ENCODE measurements at places on chromosomes 5 and 9.
A peak's percentile ranks its signal among the peaks of the same experiment; 100 is the strongest.

DNA sequence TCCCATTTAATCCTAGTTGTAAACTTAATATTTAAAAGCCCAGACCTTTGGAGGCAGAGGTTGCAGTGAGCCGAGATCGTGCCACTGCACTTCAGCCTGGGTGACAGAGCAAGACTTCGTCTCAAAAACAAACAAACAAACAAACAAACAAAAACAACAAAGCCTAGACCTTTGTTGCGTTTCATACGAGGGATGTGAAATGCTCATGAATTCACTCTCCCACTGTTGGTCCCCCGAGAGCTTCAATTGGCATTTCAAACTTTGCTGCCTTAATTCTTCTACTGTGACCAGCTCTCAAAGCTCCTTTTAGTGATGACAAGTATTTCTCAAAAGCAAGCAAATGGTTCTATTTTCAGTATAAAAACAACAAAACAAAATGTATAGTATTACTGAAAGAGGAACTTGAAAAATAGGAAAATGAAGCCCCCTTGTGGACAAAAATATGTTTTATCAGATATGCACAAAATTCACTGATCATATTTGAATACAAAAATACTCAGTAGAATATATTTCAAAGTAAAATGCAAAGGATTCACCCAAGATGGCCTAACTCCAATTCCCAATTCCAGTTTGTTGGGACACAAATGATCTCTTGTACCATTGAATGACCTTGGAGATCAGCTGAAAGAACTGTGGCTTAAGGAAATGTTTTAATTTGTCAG lies 140.4 kb downstream of the ESM1 start:
- DNase-seq, result peak; percentile 52

GRCh38 chr5:41831155-41831554 lies 39.1 kb downstream of the OXCT1 start:
- no peak for DNase-seq

DNA sequence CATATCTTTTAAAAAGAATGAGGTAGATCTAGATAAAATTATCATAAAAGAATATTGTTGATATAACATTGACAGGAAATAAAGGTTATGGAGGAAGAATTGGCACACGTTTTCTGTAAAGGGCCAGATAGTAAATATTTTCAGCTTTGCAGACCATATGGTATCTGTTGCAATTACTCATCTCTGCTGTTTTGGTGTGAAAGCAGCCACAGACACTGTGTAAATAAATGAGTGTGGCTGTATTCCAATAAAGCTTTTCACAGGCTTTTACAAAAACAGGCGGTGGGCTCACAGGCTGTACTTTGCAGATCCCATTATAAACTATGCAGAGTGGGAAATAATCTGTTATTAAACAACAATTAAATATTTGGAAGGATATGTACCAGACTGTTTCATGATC lies 87.4 kb downstream of the SGCD start:
- no peak for DNase-seq

DNA sequence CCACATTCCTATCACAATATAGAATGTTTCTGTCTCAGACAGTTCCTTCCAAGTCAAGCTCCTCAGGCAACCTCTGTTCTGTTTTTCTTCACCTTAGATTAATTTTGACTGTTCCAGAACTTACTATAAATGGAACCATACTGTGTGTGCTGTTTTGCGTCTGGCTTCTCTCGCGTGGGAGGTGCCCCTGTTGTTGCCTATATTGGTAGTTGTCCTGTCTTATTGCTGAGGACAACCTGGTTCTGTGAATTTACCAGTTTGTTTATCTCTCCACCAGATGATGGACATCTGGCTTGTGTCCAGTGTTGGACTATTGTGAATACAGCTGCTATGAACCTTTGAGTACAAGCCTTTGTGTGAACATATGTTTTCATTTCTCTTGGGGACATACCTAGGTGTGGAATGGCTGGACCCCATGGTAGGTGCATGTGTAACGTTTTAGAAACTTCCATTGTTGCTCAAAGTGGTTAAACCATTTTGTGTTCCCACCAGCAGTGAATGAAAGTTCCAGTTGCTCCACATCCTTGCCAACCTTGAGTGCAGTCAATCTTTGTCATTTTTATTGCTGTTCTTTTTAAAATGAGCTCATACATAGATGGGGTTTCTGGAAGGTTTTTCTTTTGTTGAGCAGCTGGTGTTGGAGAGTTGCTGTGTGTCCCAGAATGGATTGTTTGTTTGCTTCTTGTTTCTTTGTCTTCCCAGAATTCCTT lies 18.1 kb downstream of the HMCN2 start:
- no peak for DNase-seq

DNA sequence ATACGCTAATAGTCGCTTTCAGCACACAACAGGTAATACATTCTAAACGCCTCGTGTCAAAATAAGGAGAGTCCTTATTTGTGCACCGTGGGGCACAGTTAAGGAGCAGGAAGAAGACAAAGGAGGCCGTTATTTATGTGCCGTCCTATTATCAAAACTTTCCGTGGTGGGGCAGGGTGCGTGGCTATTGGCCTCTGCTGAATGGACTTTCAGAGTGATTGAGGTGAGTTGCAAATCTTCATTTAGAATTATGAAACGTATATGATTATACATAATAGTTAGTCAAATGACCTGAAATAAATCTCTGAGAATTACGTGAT lies 833 bp downstream of the C5orf24 start:
- peak; percentile 46 for DNase-seq

DNA sequence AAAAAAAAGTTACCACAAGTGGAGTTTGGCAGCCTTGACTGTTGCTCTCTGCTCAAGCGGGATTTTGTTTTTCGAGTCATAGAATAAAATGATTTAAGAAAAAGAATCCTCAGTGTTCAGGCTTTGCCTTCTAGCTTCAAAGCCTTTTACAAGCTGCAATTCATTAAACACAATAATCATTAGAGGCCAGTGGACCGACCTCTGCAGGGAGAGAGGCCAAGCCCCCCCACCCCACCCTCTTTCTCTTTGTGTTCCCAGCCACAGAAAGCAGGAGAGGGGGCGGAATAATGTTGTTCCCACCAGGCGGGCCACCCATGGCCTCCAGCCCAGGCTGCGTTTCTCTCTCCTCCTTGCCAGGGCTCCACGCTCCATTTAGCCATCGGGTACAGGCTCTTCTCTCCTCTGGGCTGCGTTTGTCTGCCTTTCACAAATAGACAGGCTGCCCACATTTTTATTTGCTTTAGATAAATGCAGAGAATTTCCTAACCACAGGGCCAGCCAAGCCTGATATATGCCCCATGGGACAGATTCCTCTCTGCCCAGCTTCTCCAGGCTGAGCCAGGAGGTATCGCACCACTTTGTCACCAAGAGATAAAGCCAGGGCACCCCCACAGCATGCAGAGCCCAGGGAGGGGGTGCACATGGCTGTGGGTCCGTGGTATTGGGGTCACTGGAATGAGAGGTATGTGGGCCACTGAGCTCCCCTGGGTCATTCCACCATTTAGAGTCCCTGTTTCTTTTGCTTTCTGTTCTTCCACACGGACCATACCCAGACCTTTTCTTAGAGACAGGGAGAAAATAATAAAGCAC lies 318.8 kb downstream of the PIK3R1 start:
- no peak for DNase-seq

- no peak for DNase-seq
These were observed 195.0 kb downstream of the PDE4D start for GRCh38 chr5:59698207-59699178.

- DNase-seq, result no peak
These were observed 9.6 kb downstream of the SHB start for GRCh38 chr9:38059233-38059936.

DNA sequence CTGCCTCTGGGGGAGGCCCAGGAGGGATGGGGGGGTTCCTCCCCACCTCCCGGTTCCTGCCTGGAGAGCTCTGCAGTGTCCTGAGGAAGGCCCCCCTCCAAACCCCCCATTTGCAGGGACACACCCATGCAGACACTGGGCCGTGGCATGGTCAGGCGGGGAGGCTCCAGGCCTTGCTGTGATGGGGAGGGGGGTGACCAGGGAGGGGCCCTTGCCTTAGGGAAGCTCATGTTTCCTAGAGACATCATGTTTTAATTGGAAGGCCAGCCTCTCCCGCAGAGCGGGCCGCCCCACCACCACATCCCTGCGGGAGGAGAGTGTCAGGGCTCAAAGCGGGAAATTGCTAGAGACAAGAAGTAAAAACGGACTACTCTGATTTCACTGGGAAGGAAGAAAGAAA lies 12.0 kb downstream of the PRRX2 start:
- no peak for DNase-seq

DNA sequence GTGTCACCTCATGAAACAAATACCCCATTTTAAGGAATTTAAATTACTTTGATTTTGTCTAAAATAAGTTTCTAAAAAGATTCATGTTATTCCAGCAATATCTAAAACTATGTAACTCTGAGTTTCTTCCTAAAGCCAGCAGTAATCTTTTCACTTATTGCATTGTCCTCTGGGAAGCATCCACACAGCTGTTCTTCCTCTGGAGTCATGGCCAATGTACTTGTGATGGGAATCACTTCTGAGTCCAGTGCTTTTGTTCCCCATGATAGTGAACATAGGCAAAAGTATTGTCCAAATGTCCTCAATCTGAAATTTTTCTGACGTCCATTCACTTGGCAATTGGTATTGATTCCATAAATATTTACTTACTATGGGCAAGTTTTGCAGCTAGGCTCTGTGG lies 125.0 kb downstream of the STARD4 start:
- no peak for DNase-seq

DNA sequence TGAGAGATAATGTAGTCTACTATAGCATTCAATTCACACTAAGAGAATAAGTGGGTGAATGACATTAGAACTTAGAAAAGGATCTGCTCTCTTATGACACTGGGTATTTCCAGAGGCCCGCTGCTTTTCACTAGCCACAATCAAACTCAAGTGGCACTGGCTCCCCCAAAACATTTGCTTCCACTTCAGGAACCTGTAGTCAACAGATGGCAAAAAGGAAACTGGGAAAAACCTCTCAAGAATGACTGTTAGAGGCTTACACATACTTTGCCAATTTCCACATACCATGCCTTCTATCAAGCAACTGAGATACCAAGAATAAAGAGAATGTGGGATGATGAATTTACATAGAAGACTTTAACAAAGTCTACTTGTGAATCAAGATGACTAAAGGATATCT lies 11.2 kb downstream of the POC5 start:
- no peak for DNase-seq

- DNase-seq, result no peak
These were observed 40.7 kb downstream of the AHRR start for GRCh38 chr5:362189-362588.

- DNase-seq, result no peak
These were observed 74.1 kb upstream of the SNCAIP start for GRCh38 chr5:122237906-122238305.

DNA sequence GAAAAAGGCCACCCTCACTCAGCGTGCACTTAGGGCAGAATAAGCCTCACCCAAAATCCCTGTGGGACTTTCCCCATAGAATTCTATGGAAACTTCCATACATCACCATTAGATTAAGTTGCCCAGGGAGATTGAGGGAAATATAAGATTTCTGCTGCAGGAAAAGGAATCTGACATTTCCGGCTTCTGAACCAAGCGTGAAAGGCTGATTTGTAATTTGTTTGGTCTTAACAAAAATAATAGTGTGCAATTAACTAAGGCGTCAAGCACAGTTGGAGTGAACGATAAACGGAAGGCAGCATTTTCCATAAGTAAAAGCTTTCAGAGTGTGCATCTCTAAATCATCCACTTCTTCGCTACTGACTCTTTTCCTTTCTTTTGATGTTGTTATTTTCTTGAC lies 14.0 kb downstream of the UBE2QL1 start:
- DNase-seq, result no peak

GRCh38 chr5:169263591-169263990 lies 37.3 kb downstream of the SLIT3 start:
- DNase-seq, result no peak

GRCh38 chr9:129746092-129746777 lies 6.6 kb downstream of the PTGES start:
- no peak for DNase-seq

DNA sequence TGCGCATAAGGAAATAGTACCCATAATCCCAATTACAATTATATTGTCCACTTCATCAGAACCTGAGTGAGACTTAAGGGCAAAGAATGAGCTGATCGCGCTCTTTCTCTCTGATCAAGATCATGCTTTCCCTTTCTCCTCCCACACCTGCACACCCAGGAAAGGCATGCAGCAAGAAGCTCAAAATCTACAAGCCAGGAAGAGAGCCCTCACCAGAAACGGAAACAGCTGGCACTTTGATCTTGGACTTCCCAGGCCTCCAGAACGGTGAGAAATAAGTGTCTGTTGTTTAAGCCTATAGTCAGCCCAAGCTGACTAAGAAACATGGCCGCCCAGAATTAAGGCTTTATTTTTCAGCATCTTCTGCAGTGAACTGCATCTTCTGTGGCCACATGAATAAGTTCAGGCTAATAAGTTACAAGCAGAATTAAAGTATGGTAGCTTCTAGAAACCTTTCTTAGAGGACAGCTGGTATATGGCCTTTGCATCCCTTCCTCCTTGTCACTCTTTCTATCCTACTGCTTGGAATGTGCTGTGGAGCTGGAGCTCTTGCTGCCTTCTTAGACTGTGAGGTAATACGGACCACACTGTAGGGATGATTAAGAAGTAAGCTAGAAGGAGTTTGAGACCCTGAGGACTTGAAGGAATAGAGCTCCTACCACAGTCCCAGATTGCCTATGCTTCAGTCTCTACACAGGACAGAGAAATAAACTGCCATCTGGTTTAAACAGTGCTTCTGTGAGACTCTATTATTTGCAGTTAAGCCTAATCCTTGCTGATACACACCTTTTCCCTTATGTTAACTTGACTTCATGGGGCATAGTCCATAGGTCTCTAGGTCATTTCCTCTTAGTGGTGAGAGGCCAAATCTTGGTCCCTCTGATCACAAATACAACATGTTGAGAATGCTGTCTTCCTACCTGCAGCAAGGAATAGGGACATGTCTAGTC lies 17.2 kb downstream of the OR2S2 start:
- peak; percentile 56 for DNase-seq

DNA sequence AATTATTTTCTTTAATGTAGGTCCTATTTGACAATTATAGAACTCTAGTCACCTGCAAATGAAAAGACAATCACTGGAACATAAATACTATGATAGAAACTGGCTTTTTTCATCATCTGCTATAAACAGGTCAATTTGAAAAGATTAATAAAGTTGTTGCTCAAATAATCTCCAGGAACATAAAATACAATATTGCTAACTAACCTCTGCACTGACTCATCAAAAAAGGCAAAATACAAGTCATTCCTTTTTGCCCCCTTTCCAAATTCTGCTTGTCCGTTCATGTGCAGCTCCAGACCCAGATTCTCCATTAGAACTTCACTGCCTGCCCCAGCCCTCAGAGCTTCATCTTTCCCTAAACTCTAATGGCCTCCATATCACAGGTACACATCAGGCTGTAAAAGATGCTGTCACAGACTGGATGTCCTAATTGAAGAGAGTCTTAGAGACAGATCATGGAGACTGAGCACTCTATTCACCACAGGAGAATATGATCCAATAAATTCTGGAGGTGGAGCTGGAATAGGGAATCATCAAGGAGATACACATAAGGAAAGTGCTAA lies 1.6 kb downstream of the DCTN4 start:
- no peak for DNase-seq

DNA sequence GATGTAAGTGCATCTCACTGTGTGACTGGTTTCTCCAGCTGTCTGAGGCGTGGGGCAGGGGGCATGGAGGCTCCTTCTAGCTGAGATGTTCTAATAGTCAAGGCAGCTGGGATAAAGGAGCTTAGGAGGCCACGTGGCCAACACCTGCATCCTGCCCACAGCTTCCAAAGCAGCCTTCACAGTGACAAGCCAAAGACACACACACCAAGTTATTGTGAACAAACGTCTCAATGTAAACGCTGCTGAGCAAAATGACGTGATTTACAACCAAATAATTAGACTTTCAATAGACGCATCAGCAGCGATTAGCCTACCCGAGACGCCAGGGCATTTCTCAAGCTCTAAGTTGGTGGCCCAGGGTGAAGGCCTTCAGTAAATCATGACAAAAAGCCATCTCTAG lies 23.2 kb upstream of the SLC25A51 start:
- no peak for DNase-seq
